GM04504 (cell line): ENCODE measurements at places on chromosomes 12 and 14.
A peak's percentile ranks its signal among the peaks of the same experiment; 100 is the strongest.

DNA sequence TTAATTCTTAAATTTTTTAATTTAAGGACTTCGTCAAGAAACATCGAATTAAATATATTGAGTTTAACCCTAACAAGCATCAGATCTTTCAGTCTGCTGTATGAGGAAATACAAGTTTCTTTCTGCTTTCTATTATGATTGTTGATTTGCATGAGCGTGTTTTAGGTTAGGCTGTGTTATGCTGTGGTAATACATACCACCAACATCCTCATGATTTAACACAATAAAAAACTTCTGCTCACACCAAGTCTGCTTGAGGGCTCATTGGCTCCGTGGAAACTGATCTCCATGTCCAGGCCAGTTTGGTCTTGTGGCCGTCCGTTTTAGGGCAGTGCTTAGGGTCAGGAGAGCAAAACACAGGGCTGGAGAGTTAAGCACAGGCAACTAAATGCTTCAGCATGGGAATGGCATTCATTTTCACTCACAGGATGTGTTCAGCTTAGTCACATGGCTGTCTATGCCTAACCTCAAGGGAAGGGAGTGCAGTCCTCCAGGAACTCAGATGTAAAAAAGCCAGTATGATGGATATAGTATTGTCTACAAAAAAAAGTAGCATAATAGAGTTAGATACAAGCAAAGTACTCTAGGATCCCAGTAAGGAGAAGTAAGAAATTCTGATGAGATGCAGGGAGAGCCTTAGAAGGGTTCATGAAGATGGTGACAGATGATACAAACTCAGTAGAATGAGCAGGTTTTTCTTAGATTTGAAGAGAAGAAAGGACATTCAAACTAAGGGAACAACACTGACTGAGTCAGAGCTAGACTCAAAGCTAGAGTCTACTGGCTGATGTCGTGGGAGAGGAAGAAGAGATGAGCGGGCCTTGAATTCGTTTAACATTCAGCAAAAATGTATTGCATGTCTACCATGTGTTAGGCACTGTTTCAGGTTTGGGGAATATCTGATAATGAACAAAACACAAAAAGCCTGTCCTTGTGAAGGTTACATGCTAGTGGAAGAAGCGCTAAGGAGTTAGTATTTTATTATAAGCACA is 16.3 kb downstream of the MARK3 start:
- DNase-seq, result peak; percentile 62

DNA sequence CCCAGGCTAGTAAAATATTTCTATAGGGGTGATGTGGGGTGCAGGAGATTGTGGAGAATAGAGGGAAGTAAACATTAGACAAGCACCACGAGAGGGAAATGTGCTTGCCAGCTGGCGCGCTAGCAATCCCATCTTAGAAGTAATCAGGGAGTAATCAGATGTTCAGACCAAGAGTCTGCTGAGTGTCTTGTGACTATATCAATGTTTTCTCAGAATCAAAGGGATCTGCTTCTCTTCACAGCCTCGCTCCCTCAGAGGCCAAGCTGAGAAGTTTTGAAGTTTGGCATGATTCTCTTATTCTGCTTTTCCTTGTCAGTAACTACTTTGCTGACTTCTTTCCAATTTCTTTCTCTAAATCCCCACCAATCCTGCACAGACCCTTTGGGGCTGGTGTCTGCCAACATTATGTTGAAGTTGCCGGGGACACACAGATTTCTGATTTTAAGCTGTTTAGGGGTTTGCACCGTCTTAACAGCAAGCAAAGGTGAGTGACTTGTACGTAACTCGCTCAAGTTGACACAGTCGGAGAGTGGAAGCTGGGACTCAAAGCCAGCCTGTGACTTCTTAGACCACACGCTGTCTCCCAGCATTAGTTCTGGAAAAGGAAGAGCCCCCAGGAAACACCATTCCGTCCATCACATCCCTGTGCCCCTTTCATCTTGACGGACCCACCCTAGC is 22.0 kb upstream of the TSPAN9 start:
- DNase-seq, result no peak

DNA sequence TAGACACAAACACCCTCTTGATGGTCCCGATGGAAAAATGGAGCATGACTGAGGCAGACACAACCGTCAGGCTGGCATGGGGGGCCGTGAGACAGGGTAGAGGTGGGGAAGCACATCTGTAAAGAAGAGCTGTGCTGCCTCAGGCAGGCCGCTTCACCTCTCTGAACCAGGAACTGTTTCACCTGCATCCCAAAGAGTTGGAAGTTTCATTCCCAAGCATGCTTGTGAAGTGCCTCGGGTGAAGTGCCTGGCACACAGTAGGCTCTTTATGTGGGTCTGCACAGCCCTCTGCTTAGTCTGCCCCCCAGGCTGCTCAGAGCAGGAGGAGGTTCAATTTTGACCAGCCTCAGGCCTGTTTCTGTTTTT is 685 bp upstream of the SERPINA1 start:
- no peak for DNase-seq

GRCh38 chr12:18932715-18933114 is 194.8 kb downstream of the CAPZA3 start:
- DNase-seq, result no peak

GRCh38 chr12:10042167-10042566 is 11.7 kb downstream of the CLEC9A start:
- no peak for DNase-seq

GRCh38 chr12:1324910-1325309 is 269.5 kb downstream of the FBXL14 start:
- no peak for DNase-seq

DNA sequence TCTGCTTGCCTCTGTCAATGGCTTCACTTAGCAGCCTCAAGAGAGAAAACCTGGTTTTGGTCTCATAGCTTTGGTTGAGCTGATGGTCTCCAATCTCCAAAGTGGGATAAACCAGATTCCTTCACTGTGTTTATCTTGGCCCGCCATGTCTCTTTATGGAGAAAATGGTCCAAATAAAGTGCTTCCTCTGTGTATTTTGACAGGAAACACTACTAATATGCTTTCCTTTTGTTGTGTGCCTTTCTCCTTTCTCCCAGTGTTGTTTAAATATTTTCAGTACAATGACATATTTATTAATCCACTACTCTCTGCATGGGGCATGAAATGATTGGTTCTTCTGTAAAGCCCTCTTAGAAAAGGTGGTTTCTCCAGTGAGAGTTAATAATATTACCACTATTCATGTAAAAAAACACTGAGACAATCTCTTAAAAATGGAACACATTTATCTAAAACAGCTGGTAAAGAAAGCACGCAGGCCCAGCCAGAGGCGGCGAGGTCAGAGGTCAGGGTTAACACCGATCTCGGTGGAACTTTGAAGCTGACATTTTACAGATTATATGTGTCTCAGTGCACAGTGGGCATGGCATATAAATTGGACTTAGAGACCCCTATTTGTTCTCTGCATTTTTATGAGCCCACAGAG is 24.2 kb downstream of the TMEM30B start:
- no peak for DNase-seq

- DNase-seq, result no peak
Observed at GRCh38 chr14:26594148-26594547, 3.7 kb downstream of the NOVA1 start.

DNA sequence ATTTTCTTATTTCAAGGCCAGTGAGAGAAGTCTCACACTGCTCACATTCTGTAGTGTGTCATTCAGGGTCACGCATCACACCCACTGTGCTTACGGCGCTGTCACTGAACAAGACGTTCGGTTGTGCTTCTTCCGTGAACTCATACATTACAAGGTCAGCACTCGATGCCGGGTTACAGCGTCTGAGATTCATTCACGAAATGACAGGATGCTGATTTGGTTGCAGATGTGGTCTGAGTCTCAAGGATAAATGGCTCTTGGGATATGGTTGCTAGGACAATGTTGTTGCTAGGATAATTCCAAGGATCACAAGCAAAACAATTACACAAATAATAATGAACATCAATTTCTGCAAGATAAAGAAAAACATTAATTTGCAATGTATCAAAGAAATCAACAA is 47.4 kb downstream of the STX2 start:
- DNase-seq, result no peak

- no peak for DNase-seq
Observed at GRCh38 chr12:87196321-87196720, 832.9 kb downstream of the C12orf50 start.

DNA sequence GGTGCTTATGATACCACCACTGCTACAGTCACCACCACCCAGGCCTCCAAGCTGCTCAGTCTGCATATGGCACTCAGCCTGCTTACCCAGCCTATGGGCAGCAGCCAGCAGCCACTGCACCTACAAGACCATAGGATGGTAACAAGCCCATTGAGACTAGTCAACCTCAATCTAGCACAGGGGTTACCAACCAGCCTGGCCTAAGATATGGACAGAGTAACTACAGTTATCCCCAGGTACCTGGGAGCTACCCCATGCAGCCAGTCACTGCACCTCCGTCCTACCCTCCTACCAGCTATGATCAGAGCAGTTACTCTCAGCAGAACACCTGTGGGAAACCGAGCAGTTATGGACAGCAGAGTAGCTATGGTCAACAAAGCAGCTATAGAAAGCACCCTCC is 55.1 kb downstream of the BRMS1L start:
- no peak for DNase-seq

DNA sequence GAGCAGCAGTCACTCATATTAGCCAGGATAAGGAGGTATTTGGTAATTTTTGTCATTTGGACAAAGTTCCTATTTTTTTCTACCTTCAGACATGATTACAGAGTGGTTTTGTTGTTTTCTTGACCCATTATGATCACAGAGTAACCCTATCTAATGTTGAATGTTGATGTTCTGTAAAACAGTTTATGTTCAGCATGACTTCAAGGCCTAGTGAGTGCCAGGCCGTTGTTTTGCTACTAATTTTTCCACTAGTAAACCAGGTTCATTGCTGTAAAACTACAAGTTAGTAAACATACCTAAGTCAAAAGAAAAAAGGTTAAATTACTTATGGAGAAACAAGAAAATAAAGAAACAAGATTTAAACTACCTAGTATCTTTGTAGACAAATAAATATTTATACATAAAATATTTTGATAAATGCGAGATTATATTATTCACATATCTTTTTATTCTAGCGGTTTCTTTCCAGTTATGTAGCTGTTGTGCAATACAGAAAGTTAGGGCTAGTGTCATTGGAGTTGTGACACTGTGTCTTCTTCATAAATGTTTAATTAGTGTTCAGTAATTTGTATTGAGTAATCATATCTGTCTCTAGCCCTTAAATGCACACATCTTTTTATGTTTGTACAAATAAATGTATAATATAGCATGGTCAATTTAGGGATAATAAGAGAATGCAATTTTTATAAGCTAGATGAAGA is 16.5 kb downstream of the ETNK1 start:
- DNase-seq, result no peak

GRCh38 chr12:89932954-89933353 is 224.3 kb upstream of the ATP2B1 start:
- no peak for DNase-seq

- no peak for DNase-seq
Observed at GRCh38 chr12:81094718-81095360, 17.0 kb downstream of the ACSS3 start.

DNA sequence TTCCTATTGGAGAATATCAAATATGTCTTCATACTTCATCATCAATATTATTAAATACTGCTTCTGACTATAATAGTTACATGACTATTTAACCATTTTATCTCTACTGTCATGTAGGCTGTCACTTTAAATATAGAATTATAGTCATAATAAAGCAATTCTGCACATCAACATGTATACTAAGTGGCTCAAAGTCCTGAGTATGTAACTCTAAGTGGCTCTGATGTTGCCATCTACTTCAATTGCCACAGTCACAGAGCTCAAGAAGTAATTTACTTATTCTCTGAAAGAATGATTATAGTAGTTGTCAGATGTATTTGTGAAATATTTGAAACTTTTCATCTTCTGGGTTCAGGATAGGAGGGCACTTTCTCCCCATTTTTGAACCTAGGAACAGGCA is 202.3 kb downstream of the KITLG start:
- DNase-seq, result no peak

DNA sequence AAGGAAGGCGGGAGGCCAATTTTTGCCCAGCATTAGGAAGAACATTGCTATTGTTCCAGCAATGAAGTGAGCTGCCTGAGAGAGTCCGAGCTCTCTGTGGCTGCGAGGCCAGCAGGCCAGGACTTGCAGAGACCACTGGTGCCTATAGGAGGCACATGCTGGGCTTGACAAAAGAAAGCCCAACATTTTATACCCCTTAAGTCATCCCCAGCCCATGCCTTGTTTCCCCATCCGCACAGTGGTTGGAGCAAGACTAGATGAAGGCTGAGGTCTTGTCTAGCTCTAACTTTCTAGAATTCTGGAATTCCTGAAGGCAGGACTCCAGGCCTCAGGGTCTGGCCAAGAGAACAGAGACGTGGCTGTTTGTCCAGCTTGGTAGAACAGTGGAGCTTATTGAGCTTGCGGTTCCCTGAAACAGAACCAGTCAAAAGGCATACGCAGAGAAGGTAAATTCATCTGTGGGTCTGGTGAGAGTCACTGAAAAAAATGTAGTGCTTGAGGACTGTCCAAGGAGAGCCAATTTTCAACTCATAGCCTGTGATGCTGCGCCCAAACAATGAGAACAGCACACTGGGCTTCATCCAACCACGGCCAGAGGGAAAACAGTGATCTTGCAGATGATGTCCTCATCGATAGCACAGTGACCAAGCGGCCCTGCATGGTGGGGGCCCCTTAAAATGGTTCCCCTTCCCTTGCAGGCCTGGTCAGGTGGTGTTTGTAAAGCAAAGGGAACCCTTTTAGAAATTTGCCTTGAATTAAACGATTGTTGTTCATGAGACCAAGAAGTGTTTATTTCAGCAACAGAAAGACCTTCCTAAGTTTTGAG is 27.1 kb upstream of the COL2A1 start:
- DNase-seq, result no peak

DNA sequence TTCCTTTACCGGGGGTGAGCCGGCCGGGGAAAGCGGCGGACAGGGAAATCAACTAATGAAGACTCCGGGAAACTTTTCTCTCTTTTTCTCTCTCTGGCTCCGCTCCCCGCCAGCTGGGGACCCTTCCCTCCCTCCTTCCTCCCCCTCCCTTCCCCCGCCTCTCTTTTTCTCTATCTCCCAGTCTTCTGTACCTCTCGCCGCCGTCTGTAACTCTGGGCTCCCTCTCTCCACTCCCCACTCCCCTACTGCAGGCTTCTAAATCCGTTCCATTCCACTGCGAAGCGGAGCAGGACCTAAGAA is 6.9 kb upstream of the HOXC11 start:
- DNase-seq, result no peak
